ENCODE measurements at places on chromosomes 16 and 17.

GRCh38 chr16:48271728-48272127, 24.4 kb upstream of the ABCC11 start:
- DNase-seq: no peak

DNA sequence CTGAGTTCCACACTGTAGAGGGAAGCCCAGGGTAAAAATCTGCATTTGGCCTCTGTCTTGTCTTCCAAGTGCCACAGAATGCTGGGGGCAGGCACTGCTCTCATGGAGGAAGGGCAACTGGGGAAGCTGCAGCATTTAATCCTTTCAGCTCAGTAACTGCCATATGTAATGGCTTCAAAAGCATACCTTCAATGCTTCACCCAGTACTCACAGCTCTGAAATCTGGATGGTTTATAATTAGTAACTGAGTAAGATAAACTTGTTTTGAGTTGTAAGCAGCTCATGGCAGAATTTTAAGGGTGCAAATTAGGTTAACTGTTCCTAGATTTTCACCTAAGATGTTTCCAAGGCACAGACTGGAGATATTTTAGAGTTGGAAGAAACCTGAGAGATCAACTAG, 24.5 kb downstream of the PMP22 start:
- no peak for DNase-seq

DNA sequence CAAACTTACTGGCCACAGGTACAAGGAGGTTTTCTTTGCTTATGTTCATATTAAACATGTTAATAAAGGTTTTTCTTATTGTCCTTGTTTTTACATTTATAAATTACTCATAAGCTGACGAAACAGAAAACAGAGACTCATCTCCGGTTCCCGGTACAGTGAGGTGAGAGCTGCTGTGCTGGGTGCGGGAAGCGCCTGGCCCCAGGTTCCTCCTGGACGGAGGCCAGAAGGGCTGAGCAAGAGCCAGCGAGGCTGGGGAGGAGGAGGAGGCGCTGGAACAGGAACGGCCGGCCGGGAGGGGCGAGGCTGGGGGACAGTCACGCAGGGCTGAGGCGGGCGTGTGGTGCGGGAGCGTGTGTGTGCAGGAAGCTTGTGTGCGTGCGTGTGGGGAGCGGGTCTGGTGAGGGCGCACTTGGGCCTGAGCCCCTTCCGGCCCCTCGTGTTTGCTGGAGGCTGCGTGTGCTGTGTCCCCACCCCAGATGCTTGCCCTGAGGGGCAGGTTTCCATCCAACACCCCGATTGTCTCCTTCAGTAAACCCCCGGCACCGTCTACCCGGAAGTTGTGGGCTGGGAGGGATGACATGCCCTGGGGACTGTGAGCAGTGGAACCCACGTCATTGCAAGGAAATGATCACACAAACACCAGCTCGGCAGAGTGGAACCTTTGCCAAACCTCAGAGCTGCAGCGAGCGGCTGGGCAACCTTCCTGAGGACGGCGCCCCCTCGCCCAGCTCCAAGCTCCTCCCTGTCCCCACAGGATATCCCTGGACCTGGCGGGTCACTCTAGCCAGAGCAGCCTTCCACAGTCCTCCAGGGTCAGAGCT, 19.5 kb downstream of the CD7 start:
- peak; percentile 87 for DNase-seq

- no peak for DNase-seq
Measured at GRCh38 chr16:70378869-70379493, 32.3 kb downstream of the DDX19A start.

GRCh38 chr16:9135797-9136196, 44.4 kb downstream of the HAPSTR1 start:
- no peak for DNase-seq

- no peak for DNase-seq
Measured at GRCh38 chr17:27540318-27541101, 84.3 kb downstream of the KSR1 start.

DNA sequence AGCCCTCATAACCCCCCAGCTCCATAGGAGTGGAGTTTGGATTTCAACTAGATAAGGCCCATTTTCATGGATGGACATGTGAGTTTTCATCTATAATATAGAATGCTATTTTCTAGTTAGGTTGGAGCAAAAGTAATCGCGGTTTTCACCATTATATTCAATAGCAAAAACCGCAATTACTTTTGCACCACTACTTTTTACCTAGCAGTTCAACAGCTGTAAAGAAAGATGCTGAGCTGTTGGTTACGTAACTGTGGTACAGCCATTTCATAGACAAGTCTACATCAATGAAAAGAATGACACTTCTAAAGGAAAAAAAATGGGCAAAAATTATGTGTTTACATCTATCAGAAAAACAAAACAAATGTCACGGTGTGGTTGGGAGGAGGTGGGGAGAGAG, 507.7 kb downstream of the MAF start:
- no peak for DNase-seq

- DNase-seq: no peak
Measured at GRCh38 chr17:17073581-17074403, 31.5 kb downstream of the MPRIP start.

DNA sequence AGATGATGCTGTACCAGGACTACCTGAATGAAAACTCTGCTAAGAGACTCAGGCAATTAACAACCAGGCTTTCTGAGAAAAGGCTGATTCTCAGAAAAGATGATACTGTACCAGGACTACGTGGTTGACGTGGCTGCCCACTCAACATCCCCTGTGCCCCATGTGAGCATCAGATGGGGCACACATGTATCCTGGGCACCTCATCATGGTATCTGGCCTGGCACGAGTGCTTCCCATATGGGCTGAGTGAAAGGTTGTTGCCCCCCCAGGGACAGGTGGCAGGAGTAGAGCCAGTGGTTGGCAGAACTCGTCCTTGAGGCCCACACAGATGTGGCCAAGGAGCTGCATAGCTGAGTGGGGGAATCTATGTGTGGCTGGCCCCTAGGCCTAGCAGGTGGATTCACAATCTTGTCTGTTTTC, 3.5 kb upstream of the CES4A start:
- DNase-seq: peak; percentile 52

DNA sequence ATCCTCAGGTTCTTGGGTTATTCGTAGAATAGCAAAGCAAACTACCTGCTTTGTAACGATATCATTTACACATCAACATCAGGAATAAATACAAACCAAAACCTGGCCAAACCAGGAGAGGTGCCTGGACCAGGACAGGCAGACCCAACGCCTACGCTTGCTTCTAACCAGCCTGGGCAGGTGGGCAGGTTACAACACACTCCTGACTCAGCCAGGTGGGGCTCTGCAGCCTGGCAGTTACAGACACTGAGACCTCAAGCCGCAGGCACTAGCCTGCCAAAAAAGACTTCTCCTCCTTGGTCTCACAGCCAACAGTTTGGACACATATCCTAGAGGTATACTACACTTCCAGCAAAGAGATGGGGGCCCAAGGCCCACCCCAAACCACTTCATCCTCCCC, 14.0 kb downstream of the ANKRD11 start:
- DNase-seq: no peak

DNA sequence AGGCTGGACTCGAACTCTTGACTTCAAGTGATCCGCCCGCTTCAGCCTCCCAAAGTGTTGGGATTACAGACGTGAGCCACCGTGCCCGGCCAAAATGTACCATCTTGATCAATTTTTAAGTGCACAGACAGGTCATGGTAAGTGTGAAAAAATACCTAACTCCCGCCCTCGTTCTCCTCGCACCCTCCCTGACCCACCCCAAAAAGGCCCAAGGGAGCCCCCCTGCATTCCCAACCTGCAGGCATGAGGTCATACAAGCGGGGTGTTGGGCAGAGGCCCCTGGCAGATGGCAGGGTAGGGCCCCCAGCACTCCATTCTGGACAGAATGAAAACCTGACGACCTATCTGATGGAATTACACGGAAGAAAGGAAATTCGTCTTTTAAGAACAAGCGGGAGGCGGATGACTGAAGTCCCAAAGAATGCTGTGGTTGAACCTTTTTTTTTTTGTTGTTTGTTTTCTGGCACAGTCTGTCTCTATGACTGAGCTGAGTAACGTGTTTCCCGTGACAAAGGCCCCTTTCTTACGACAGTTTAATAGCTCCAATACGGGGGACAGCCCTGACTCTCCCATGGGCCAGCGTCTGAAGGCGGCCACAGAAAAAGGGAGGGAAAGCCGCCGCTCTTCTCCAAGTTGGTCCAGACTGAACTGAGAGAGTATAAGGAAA, 376.4 kb downstream of the SLC39A11 start:
- no peak for DNase-seq

DNA sequence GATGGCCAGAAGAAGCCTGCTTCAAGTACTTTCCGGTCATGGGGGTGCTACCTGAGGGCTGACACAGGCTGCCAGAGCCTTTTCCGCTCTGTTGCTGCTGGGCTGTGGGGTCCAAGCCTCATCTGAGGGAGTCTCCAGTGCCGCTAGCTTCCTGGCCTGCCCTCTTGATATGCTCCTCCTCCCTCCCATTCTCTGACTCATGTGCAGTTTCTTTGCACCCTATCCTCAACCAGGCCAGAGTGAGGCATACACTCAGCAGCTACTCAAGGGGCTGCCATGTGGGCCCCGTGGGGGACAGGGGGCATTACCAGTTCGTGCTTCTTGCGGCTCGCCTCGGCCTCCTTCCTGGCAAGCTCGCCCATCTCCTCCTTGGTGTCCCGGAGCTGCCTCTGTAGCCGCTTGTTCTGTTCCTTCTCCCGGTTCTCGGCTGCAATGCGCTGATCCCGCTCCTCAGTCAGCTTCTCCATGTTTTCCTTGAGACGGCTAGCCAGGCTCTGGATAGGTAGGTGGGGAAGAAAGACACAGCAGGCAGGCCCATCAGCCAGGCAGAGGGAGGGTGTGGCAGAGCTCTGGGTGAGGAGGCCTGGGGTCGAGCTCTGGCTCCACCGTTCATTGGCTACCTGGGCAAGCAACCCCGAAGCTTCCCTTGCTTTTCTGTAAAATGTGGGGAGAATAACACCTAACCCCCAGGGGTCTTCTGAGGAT, 43.8 kb downstream of the PIPOX start:
- no peak for DNase-seq

DNA sequence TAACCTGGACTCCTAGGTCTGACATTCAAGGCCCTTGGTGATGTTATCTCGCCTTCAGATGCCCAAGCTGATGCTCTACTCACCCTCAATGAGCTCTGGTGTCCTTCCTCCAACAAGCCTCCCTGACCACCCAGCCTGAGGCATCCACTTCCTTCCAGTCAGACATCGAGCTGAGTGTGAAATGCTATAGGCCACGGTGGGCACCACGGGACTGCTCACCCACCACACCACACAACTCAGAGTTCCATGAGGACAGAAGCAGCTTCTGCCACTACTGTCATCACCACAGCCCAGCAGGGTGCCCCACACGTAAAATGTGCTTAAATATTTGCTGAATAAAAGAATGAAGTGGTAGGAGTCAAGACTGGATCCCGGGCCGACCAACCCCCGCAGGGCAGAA, 12.0 kb downstream of the CREBBP start:
- DNase-seq: no peak

GRCh38 chr16:57566436-57566835, 24.0 kb downstream of the ADGRG5 start:
- no peak for DNase-seq

DNA sequence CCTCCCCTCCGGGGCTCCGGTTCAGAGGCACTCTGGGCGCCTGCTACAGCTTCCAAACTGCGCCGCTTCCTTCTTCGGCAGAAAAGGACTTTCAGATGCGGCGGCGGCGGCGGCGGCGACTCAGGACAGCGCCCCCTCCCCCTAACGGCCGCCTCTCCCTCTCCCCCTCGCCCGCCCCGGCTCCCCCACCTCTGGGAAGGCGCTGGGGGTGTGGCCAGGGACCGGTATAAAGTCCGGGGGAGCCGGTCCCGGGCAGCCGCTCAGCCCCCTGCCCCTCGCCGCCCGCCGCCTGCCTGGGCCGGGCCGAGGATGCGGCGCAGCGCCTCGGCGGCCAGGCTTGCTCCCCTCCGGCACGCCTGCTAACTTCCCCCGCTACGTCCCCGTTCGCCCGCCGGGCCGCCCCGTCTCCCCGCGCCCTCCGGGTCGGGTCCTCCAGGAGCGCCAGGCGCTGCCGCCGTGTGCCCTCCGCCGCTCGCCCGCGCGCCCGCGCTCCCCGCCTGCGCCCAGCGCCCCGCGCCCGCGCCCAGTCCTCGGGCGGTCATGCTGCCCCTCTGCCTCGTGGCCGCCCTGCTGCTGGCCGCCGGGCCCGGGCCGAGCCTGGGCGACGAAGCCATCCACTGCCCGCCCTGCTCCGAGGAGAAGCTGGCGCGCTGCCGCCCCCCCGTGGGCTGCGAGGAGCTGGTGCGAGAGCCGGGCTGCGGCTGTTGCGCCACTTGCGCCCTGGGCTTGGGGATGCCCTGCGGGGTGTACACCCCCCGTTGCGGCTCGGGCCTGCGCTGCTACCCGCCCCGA, at the start of gene IGFBP4:
Gene IGFBP4, plus strand, starts transcription at position 255 of the 792 bp plus-strand sequence. Its CDS starts 286 bp downstream, at position 541.
- DNase-seq: peak; percentile 52

DNA sequence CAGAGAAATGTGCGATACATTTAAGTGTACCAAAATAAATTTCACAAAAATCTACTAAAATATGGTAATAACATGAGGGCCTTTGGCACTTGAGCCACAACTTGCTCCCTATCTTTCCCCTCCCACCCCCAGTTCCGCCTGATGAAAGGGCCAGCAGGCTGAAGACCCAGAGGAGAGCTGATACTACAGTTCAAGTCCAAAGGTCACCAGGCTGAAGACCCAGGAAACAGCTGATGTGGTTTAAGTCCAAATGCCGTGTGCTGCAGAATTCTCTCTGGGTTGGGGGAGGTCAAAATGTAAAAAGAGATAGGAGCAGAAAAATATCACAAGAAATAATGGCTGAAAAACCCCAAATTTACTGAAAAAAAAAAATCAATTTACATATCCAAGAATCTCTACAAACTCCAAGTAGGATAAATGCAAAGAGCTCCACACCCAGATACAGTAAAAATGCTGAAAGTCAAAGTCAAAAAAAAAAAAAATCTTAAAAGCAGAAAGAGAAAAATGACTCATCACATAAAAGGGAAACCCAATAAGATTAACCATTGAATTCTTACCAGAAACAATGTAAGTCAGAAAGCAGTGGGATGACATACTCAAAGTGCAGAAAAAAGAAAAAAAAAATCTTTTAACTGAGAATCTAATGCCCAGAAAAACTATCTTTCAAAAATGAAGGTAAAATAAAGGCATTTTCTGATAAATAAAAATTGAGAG, 452.1 kb upstream of the ASIC2 start:
- DNase-seq: no peak

GRCh38 chr16:2764718-2765117, 12.3 kb downstream of the SRRM2 start:
- DNase-seq: no peak

DNA sequence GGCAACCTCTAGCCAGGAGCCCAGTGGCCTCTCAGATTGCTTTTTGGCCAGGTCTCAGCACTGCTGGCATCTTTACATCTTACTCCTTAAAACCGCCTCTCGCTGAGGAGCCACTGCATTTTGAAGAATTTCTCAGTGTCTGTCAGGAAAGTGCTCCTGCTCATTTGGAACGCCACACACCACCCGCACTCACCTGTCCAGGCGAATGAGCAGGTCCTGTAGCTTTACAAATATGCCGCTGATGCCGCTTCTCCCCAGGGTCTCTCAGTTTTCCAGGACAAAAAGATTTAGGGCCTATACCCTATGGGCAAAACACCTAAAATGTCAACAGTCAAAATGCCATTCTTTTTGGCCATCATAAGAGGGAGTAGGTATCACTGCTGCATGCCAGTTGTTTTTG, 22.1 kb downstream of the CYB561 start:
- DNase-seq: no peak

All from activated CD4-positive, CD25-positive, alpha-beta regulatory T cell (primary cell).